ENCODE measurements at places on chromosomes 5 and 9. TPM values are rescaled to one million over a fixed set of nuclear protein-coding genes. Genes with fewer than 3 reads are reported as not detected.

The IL3 gene
- total RNA-seq, result not detected

The SLCO4C1 gene
- total RNA-seq, result not detected

The PCDHB11 gene
- total RNA-seq, result 0.07 TPM

The LCN9 gene
- not detected for total RNA-seq

The LPAR1 gene
- 22.1 TPM for total RNA-seq

The NR4A3 gene
- 1.5 TPM for total RNA-seq

The SLC2A8 gene
- total RNA-seq, result 17.1 TPM

The ANKRD31 gene
- 0.06 TPM for total RNA-seq

Measured in A549 treated with AZD2906 at 1 μM for 4 hours (cell line).